Occipital lobe (tissue), 3 donors: ENCODE measurements at places on chromosomes 16 and 17. TPM values are rescaled to one million over a fixed set of nuclear protein-coding genes. Genes with fewer than 3 reads are reported as not detected.

GRCh38 chr17:21687136-21687953 lies 5.0 kb upstream of the KCNJ18 start:
- DNase-seq: no peak

DNA sequence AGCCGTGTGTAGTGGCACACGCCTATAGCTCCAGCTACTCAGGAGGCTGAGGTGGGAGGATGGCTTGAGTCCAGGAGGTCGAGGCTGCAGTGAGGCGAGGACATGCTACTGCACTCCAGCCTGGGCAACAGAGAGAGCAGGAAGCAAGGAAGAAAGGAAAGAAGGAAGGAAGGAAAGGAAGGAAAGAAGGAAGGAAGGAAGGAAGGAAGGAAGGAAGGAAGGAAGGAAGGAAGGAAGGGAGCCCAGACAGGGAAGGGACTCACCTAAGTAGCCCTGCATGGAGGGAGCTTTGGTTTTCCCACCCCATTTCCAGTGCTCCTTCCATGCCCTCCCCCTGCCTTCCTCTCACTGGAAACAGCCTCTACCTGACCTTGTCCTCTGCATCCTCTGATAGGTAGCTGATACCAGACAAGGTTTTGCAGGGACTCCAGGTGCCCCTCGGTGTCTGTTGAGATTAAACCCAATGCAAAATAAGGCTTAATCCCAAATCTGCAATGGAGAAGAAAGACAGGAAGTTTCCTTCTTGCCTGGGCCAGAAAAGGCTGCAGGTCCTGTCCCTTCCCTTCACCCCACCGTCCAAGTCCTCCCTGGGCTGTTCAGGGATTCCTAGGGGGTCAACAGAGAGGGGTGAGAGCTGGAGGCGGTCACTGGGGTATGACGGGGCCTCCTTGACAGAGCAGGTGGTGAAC lies 21.5 kb upstream of the CA4 start:
- DNase-seq: no peak

GRCh38 chr16:53504665-53505064 lies 1.7 kb upstream of the AKTIP start:
- DNase-seq: no peak

- no peak for DNase-seq
Observed at GRCh38 chr17:74749279-74750038, 1.0 kb downstream of the NHERF1 start.

- DNase-seq: no peak
Observed at GRCh38 chr17:4032245-4032644, 68.0 kb upstream of the ATP2A3 start.

GRCh38 chr17:43171586-43172487 lies 823 bp downstream of the NBR1 start:
- no peak for DNase-seq

DNA sequence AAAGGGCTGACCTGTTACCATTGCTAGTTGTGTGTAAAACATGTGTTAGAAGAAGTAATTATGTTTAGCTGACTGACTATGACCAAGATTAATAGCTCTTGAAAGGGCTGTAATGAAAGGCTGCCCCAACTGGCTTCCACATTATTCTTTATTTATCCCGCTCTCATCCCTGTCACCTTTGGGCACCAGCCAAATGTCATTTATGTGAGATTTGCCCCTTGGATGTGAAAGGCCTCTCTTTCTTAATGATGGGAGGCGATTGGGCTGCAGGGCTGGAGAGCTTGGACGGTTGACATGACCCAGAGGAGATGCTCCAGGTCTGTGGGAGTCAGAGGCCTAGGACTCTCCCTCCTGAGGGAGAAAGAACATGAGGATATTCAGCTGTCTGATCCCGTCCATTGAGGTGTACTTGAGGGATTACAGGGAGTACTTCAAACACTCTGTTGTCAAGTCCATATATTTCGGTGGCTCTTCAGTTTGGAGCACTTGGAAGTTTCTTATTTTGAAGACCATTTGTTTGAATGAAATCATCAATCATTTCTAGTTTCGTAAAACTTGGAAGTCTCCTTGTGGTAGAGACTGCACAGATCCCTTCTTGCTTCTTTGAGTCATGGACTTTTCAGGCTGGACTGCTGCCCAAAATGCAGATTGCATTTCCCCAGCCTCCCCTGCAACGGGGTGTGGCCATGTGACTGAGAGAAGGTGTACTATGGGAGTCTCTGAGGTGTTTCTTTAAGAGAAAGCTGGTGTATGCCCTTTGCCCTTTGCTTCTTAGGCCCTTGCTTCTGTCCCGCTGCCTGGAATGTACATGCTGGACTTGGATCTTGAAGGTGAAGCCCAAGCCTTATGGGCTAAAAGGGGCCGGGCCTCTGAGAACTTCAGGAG lies 51.3 kb downstream of the FTO start:
- DNase-seq: no peak

GRCh38 chr17:34252444-34253138 lies 2.5 kb upstream of the CCL2 start:
- DNase-seq: peak; percentile 71

- DNase-seq: no peak
Observed at GRCh38 chr16:68059804-68060203, 25.4 kb upstream of the NFATC3 start.

GRCh38 chr17:79205688-79206205 lies 131.1 kb downstream of the ENGASE start:
- no peak for DNase-seq

DNA sequence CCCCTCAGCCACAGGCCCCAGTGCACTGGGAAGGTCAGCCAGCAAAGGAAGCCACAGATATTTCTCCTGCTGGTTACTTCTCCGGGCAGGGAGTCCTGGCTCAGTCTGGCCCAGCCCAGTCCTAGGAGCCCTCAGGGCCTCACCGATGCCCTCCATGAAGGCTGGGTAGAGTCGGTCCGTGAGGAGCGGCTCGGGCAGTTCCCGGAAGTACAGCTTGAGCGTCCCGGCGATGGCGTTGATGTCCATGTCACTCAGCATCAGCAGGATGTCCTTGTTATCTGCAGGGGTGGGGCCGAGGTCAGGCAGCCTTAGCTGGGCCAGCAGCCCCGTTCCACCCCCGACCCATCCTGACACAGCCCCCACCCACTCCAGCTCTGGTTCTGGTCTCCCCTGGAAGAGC lies 13.7 kb downstream of the TIMM22 start:
- DNase-seq: no peak

GRCh38 chr17:17385491-17385890 lies 82.3 kb downstream of the NT5M start:
- no peak for DNase-seq

GRCh38 chr17:75346906-75347305 lies 57.7 kb upstream of the SLC25A19 start:
- DNase-seq: no peak

DNA sequence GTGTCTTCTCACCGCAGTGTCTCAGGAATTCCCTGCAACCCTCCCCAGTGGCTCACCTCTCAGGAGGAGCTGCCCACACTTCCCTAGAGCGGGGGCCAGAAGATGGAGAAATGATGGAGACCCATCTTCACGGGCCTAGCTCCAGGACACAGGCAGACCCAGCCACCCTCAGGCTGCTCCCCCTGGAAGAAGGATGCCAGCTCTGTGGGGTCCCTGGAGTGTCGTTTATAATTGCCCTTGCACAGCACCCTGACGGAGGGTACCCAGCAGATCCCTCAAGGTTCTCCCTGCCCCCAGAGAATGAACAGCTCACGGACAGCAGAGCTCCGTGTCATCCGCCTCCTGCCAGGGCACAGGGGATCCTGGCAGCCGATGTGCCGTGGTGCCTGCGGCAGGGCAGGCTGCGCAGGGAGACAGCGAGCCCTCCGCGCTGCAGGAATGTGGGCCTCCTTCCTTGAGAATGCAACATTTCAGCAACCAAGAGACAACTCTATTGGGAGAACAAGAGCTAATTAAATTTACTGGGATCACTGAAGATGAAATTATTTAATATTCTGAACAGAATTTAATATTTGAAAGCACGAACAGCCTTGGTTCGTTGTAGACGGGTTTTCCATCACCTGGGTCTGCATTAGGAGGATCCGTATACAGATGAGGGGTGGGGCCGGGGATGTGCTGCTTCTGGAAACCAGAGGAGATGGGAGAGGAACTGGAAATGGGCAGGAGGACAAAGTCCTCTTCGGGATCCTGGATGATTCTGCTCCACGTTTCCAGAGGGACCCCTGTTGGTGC lies 21.0 kb upstream of the RBFOX3 start:
- no peak for DNase-seq

GRCh38 chr17:17890773-17891759 lies 54.3 kb upstream of the SREBF1 start:
- DNase-seq: no peak

- no peak for DNase-seq
Observed at GRCh38 chr16:77866752-77867151, 78.4 kb downstream of the VAT1L start.

The SLC25A10 gene
- 4.2 TPM for total RNA-seq

The NUBP2 gene
- total RNA-seq: 37.9 TPM

The ABCC6 gene
- 0.16 TPM for total RNA-seq

The AHSP gene
- 8.1 TPM for total RNA-seq

The RGS9 gene
- 4.2 TPM for total RNA-seq
